ENCODE measurements at places on chromosomes 11 and 22. TPM values are rescaled to one million over a fixed set of nuclear protein-coding genes. Genes with fewer than 3 reads are reported as not detected.
A peak's percentile ranks its signal among the peaks of the same experiment; 100 is the strongest.

OTUB1 gene
- 42.1 TPM for total RNA-seq

- H3K27ac ChIP-seq: no peak overlapping the region
- no peaks in the 10 kb centered on the region for H3K36me3 ChIP-seq
- no peaks in the 10 kb centered on the region for H3K27me3 ChIP-seq
- H3K4me3 ChIP-seq: no peak overlapping the region
Observed at GRCh38 chr11:5368502-5369043, 15.0 kb upstream of the OR51M1 start.

ANO3 gene
- total RNA-seq: 0.55 TPM

GRCh38 chr22:35424761-35425160 is 24.8 kb downstream of the MCM5 start:
- no peak overlapping the region for H3K27ac ChIP-seq
- H3K36me3 ChIP-seq: no peaks in the 10 kb centered on the region
- H3K4me1 ChIP-seq: no peaks in the 10 kb centered on the region
- no peak for DNase-seq
- H3K4me3 ChIP-seq: no peak overlapping the region
- H3K27me3 ChIP-seq: no peaks in the 10 kb centered on the region

DNA sequence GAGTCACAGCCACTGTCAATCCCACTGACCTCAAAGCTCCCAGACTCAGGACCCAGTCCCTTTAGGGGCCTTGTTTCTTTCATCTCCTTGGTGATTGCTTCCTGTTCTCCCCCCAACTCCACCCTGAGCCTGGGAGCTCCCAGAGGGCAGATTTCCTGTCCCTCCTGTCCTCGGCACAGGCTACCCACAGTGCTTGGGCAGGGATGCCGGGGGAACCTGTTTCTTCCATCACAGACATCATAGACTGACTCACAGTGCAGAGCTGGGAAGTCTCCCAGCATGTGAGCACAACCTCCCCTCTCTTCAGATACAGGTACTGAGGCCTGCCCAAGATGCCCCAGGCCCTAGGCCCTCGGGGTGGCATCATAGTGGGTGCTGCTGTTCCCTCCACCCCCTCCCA is 16.6 kb downstream of the TRIM29 start:
- H3K4me3 ChIP-seq: no peak overlapping the region
- H3K36me3 ChIP-seq: no peaks in the 10 kb centered on the region
- DNase-seq: no peak
- no peaks in the 10 kb centered on the region for H3K27me3 ChIP-seq
- H3K4me1 ChIP-seq: no peaks in the 10 kb centered on the region

PKP3 gene
- total RNA-seq: 0.42 TPM

DNA sequence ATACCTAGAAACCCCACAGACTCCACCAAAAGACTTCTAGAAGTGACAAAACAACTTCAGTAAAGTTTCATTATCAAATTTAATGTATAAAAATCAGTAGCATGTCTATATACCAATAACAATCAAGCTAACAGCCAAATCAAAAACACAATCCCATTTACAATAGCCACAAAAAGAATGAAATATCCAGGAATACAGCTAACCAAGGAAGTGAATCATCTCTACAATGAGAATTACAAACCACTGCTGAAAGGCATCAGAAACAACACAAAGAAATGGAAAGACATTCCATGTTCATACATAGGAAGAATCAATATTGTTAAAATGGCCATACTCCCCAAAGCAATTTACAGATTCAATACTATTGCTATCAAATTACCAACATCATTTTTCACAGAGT is 46.0 kb downstream of the PRCP start:
- H3K4me1 ChIP-seq: no peaks in the 10 kb centered on the region
- no peaks in the 10 kb centered on the region for H3K36me3 ChIP-seq
- no peak overlapping the region for H3K4me3 ChIP-seq
- DNase-seq: no peak
- no peaks in the 10 kb centered on the region for H3K27me3 ChIP-seq
- no peak overlapping the region for H3K27ac ChIP-seq

GRCh38 chr11:9535189-9535781 is 38.2 kb upstream of the WEE1 start:
- no peaks in the 10 kb centered on the region for H3K4me1 ChIP-seq
- H3K4me3 ChIP-seq: no peak overlapping the region
- no peak overlapping the region for H3K27ac ChIP-seq
- no peaks in the 10 kb centered on the region for H3K36me3 ChIP-seq

DNA sequence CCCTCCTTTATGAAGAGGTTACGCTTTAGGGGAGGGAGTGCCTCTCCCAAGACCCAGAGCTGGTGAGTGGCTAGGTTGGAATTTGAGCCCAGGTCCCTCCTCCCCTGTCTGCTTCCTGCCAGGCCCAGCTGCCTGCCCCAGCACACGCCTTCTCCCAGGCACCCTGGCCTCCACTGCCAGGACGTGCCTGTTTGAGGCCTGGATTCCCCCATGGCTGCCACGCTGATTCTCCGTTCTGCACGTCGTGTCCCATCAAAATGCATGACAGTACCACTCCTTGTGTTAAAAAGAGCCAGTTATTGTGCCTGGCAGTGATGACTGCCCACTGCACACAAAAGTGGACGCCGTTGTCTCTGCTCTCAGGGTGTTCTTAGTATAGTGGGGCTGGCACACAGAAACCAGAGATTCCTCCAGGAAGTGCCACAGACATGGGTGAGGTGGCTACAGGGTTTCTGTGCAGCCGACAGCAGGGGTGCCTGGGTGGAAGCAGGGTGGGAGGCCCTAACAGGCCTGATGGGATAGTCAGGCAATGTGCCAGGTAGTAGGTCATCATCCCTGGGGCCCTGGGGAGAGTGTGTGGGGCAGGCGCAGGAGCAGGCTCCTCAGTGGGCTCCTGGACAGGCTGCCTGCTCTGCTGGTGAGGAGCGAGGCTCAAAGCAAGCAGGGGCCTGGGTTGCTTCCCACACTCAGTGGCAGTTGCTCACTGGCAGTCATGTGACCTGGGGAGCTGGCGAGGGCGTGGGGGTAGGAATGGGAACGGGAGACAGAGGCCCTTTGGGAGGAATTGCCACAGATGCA is 24.2 kb downstream of the MED15 start:
- no peaks in the 10 kb centered on the region for H3K4me1 ChIP-seq
- peak; percentile 87 for DNase-seq
- no peaks in the 10 kb centered on the region for H3K27me3 ChIP-seq

SULT4A1 gene
- not detected for total RNA-seq

DNA sequence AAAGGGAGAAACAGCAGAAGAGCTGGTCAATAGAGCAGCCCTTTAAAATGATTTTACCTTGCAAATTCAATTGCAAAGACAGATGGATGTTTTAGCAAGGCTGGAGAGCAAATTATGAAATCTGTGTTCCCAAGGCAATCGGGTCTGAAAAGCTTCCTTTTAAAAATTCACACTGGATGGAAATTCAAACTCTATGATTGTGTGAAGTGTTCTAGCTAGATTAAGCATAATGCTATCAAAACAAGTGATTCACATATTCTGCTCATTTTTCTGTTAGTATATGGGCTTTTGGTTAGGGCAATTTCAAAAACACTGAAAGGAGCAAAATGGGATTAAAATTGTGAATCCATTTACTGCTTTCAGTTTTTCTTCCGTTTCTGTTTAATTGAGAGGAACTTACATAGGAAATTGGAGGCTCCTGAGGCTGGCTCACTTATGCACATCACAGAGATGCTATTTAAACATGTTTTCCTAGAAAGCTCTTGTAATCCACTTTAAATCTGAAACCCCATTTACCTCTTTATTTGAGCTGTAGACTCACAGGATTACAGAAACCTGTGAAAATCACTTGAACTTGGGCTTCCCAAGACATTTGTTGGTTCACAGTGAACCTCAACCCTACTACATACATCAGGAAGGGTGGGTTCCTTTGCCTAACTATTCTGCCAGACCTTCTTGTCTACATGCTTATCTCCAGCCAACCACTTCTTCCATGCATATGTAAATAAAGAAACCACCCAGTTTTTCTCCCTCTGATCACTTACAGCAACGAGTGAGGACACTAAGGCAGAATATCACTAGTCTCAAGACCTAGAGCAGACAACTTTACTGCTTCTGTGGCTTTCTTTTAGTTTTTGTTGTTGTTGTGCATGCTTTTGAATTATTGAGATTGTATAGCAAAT is 201.9 kb upstream of the PITPNB start:
- no peak overlapping the region for H3K4me3 ChIP-seq
- DNase-seq: no peak
- H3K27ac ChIP-seq: no peak overlapping the region
- no peaks in the 10 kb centered on the region for H3K27me3 ChIP-seq
- peaks cover 3% of the 10 kb centered on the region for H3K4me1 ChIP-seq
- H3K36me3 ChIP-seq: no peaks in the 10 kb centered on the region

All from aorta (tissue), 5 donors.